ENCODE measurements at places on chromosomes 1 and 21.

GRCh38 chr21:31193761-31194160 lies 150.3 kb downstream of the TIAM1 start:
- no peak for DNase-seq

DNA sequence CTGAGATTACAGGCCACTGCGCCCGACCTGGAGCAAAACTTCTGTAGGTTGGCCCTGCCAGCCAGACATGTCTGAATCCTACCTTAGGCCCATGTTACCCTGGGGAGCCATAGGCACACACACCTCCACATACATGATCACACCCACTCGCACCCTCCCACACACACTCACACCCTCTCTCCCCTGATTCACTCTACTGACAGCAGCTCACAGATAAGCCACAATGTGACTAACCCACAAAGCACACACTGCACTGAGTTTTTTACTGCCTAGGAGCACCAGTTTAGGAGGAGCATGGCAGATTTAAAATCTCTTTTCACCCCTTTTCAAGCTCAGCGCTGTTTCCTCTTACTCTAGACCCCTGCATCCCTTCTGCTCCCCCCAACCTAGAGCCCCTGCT lies 41.7 kb downstream of the SLC30A1 start:
- no peak for DNase-seq

DNA sequence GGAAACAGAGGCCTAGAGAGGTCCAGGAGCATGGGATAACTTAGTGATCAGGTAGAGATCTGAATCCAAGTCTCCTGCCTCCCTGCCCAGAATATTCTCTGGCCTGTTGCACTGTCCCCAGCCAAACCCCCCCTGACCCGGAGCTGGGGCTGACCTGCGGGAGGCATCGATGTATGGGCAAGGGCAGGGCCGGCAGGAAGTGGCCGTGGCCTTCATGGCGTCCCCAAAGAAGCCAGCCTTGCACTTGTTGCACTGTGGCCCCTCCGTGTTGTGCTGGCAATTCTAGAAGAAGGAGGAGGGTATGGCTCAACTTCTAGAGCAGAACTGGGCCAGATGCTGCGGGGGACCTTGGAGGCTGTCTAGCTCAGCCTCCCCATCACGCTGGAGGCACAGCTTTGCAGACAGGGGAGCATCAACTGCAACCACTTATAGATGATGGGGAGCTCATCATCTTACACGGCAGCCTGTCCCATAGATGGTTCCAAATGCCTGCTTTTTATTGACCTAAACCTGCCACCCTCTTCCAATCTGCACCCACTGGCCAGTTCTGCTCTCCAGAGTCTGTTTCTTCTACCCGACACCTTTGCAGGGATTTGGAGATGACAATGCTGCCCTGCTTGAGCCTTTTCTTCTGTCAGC lies 58.2 kb downstream of the HSPG2 start:
- no peak for DNase-seq

GRCh38 chr1:68164918-68165317 lies 67.4 kb downstream of the WLS start:
- DNase-seq: no peak

DNA sequence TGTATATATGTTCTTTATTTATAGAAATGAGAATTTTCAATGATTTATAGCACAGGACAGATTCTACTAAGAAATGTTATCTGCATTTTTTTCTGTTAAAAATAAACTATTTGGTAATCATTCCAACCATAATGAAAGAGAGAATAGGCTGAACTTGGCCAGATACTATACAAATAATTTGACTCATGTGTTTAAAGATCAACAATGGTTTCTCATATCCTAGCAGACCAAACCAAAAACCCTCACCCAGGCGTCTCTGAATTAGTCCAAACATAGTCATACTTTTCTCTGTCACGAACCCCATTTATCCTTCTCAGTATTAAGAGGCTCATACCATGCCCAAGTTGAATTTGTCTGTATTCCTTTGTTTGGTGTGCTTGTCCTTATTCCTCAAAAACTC lies 40.3 kb downstream of the RPE65 start:
- DNase-seq: no peak

DNA sequence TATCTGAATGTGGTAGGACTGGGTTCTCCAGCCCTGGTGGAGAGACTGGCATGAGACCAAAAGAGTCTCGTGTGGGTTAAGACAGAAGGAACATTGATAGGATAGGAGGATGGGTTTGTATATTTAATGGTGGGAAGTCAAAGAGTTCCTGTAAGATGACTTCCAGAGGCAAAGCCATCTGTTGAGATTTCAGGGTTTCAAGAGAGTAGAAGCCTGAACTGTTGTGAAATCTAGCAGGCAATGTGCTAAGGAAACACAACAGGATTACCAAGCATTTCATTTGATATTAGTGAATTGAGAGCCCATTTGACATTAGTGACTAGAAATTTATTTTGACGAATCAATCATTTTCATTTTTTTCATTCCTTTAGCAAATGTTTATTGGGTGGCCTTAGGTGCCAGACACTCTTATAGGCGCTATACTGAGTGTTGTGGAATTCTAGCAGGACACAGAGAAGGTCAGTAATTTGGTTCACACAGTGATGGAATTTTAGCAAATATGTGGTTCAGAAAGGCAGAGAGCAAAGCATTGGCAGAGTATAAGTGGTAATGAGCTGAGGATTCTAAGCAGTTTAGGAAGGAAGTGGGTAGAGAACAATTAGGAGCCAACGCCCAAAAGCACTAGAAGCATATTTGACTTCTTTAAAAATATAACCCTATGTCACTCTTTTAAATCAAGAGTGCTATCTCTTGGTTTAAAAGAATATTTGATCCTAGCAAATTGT lies 149.3 kb downstream of the AK5 start:
- DNase-seq: no peak

DNA sequence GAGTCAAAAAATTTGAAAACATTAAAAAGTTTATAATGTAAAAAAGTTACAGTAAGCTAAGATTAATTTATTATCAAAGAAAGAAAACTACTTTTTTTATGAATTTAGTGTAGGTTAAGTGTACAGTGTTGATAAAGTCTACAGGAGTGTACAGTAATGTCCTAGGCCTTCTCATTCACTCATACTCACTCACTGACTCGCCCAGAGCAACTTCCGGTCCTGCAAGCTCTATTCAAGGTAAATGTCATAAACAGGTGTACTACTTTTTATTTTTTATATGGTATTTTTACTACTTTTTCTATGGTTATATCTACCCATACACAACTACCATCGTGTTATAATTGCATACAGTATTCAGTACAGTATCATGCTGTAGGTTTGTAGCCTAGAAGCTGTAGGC lies 49.6 kb downstream of the TBX19 start:
- no peak for DNase-seq

DNA sequence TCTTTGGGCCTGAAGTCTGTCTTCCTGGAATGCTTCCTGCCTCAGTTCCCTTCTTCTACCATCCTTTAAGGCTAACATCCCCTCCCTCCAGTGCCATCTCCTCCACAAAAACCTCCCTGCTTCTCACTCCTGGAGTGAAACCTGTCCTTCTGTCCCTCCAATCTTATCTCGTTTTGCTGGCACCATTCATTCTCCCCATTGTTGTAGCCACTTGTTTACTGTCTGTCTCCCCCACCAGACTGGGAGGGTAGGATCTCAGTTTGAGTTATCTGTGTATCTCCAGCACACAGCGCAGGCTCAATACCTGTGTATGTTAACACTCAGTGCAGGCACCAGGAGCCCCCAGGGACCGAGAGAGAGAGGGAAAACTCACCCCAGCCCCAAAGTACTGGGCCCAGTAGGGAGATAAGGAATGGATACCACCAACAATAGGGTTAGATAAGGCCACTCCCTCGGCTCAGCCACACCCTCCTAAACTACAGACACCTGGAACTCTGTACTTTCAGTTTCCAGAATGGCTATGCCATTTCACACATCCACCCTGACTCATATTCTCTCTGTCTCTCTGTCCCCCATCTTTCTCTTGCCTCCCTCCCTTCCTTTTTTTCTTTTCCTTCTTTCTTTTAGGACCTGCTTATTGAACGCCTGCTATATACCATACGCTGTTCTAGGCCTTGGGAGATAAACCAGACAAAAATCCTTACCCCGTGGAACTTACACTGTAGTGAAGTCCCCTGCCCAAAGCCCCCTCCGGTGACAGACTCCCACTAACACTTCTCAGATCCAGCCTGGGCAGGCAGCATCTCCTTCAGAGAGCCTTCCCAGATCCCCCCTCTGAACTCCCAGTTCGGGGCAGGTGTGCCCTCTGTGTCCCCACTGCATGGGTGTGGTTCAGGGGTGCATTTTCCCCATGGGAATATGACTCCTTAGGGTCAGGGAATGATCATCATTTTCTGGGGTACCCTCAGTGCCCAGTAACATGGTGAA lies 3.3 kb upstream of the SSBP3 start:
- no peak for DNase-seq

DNA sequence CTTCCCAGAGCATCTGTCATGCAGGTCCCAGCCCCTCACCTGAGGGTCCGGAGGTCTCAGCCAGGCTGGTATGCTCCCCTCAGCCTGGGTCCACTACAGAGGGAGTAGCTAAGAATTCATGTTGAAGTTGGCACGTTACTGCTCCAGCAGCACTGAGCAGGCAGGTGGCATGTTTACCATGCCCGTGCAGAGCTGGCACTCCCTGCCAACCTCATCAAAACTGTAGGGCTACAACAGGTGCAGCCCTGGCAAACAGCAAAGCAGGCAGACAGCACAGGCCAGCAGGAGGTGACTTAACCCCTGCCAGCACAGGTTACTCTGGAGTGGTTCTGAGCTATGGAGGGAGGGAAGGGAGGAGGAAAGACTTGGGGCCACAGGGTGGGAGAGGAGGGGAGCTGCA lies 46.4 kb downstream of the NUAK2 start:
- no peak for DNase-seq

DNA sequence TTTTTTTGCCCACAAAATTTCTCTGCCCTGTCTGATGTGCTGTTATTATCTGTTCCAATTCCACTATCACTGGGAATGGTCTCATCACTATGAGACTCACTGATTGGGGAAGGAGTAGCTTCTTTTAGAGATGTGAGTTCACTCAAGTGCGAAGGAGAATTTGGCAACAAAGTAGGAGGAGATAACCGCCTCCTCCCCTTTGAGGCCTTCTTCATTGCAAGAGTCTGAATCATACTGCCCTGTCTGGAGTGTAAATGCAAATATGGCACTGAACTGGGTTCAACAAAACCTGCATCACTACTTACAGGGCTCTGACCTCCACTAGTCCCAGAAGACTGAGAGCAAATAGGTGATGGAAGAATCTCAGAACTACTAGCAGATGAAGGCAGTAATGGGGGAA lies 83.4 kb downstream of the ASH1L start:
- DNase-seq: no peak

DNA sequence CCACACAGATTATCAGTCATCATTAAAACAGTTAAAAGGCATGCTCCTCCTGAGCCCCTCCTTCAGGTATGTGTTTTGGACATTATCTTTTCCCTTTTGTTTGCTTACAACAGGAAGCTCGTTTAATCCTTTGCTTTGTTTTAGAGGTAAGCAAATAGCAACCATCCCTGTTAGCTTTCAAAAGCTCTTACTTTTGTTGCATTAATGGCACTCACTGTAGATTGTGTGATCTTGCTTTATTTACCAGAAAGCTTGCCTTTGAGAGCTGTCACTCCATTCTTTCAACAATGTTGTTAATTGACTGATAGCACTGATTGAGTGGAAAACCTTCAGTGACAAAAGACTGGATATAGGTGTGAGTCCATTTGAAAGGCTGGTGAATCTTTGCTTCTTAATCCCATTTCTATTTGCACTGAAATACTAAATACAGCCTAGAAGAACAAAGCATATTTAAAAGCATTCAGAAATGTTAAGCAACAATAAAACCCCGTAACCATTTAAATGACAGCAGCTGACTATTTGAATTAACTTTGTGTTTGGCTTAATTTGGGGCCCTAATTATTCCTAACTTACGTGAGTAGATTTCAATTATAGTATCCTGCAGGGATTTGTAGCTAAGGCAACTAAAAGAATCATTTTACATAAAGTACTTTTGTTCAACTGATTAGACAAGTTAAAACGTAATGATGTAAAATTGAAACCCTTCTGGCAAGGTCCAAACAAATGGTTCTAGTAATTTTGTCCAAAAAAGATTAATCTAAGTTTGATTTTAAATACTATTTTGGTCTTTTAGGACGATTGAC lies 48.3 kb downstream of the ADGRL2 start:
- DNase-seq: no peak

- DNase-seq: no peak
Observed at GRCh38 chr1:167565922-167566321, 12.4 kb upstream of the CREG1 start.

DNA sequence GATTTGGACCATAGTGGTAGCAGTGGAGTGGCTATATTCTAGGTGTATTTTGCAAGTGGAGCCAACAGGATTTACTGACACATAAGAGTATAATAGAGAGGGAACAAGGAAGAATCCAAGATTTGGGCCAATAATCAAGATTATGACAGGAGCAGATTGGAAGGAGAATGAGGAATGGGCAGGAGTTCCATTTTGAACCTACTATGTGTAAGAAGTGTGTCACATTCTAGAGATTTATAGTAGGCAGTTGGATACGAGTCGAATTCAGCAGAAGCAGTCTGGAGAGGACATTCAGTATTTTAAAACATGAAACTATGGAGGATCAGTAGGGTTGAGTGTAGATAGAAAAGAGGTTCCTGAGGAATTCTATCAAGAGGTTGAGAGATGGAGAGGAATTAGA lies 21.7 kb downstream of the INKA2 start:
- no peak for DNase-seq

Data from HFF-Myc (cell line).